Frontal cortex (tissue), 4 donors: ENCODE measurements at places on chromosomes 6 and 20. TPM values are rescaled to one million over a fixed set of nuclear protein-coding genes. Genes with fewer than 3 reads are reported as not detected.

DNA sequence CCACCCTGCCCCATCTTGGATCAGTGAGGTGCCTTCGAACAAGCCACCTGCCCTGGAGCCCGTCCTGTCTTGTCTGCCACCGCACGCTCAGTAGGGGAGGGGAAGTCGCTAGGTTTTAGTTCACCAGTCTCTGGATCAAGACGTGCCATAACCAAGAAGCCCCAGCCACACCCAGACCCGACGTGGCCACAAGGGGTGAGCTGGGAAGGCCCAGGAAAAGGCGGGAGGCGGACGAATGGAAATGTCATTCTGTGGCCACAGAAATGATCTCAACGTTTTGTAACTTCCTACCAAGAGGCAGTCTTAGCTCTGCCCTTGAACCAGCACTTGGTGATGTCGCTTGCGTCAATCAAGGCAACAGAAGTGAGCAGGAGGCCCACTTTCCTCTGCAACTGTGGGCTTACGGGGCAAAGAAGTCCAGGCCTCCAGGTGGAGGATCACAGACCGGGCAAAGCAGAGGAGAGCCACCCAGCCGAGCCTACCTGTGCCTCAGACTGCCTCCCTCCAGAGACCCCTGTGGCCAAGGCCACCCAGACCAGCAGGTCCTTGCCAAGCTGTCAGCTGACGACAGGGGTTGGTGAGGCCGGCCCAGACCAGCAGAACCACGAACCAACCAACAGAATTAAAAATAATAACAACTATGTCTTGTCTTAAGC, 14.5 kb downstream of the GMEB2 start:
- DNase-seq = no peak

DNA sequence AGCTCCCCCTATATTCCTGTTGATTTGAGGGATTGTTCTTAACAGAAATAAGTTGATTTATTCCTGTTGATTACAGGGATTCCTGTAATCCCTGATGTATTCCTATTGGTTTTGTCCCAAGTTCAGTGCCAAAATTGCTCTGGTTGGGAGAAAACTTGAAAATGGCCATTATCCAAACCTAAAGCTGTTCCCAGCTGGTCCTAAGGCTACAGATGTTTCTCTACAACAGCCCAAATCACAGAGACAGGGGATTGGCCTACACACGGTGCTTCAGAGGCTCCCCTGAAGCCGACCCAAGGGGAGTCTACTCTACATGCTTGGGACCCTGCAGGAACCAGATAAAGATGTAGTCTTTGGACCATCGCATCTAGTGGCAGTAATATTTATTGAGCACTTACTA, 99.0 kb upstream of the AKAP12 start:
- no peak for DNase-seq

RAET1L gene
- not detected for total RNA-seq

- DNase-seq = no peak
Observed at GRCh38 chr6:105600336-105601260, 197.7 kb upstream of the PREP start.

DNA sequence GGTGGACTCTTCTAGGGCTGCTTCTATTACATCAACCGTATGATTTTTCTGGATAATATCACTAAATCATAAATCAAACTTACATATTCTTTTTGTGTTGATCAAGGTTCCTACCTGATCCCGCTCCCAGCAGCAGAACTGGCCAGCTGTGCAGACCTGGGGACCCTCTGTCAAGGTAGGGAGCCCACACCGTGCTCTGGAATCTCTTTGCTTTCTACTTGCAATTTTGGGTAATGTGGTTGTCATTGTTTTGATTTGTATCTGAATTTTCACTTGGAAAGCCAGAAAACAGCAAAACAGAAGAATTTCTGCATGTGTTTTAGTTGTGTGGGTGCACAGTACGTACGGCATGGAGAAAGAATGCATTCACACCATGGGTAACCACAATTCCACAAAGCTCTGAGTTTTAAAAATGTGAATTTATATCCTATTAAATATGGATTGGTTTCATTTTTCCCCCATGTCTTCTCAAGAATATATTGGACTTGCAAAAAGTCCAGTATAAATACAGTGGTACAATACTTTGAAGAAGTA, 80.1 kb downstream of the ADGRG6 start:
- no peak for DNase-seq

ULBP2 gene
- 5.3 TPM for total RNA-seq

DNA sequence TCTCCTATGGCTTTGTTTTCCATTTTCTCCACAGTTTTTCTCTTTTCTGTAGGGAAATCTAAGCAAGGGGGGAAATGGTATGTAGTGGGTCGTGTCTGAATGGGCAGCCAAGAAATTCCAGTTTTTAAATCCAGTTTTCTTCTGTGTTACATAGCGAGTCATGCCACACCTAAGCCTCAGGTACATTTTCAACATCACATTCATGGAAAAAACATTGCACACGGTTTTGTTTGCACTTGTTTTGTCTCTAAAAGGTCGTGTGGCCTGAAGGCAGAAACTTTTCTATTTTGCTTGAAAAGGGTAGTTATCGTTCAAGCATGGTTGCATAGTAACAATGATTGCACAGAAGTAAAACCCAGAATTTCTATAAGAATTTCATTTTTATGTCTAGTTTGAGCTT, 70.5 kb downstream of the MOXD1 start:
- no peak for DNase-seq

DNA sequence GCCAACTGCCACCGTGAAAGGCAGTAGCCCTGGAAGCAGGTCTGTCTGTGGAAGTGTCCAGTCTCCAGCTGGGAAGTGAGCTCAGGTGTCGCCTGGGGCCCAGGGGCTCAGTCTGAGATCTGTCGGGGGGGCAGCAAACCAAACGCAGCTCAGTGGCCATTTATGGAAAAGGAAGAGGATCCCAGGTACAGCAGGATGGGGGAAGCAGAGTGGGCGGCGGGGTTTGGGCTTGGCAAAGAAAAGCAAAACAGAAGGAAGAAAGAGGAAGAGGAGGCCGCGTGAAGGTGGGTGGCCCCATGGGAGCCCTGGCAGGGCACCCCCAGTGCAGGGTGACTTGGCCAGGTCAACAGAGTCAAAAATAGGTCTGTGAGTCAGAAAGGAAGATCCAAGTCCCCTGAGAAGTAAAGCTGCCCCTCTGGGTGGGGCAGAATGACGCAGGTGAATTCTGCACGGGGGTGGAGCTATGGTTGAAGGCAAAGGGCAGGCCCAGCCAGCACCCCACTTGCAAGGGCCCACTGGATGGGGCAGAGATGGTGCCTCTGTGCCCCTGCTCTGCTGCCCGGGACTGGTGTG, 5.3 kb downstream of the PXDC1 start:
- DNase-seq = no peak

MRPL14 gene
- 41.2 TPM for total RNA-seq

DNA sequence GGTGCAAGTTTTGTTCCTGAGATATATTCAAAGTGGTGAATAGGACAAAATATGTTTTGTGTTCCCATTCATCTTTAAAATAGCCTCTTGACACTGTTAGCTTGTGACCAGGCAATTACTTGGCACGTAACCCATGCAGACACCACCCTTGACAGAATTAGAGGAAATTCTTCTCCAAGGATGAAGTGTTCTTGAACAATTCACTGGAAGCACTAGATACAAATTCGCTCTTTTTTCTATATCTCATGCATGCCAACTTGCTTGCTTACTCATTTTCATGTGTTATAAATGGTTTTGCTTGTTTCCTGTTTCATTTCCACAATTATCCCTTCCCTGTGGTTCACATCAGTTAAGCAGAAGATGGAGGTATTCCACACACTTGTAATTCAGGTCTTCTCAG, 105.2 kb upstream of the MAN1A1 start:
- no peak for DNase-seq

GRCh38 chr6:26431258-26432172, 8.8 kb upstream of the BTN3A3 start:
- no peak for DNase-seq

DNA sequence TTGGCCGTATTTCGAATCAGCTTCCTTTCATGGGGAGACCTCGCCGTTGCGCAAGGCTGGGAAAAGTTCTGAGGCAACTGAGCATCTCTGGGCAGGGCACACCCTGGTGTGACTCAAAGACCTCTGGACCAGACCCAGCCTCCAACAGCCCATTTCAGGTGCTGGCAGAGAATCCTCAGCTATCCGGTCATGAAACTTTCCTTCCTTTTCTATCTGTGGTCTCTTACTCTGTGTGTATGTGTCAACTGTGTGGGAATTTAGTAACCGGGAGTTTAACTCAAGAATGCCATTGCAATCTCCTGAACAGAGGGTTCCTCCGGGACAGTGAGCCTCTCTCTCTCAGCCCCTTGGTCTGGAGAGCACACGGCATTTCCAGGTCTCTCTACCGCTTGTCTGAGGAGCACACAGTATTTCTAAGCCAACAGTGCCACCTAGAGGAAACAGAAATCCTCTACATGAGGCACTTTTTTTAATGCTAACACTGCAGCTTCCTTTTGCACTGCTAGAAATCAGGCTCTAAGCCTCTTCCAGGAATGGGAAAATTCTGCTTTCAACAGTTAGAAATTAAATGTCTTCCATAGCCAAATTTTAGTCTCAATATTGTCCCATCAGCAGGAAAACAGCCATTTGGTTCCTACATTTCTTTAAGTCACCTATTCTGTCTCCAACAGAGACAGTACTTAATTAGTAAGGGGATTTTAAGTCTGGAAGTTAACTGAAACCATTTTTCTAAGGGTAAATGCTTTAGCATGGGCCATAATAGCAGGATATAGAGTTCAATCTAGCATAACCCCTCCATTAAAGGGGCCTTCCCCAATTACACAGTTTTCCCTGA, 32.7 kb downstream of the PLN start:
- DNase-seq = peak; percentile 10

DNA sequence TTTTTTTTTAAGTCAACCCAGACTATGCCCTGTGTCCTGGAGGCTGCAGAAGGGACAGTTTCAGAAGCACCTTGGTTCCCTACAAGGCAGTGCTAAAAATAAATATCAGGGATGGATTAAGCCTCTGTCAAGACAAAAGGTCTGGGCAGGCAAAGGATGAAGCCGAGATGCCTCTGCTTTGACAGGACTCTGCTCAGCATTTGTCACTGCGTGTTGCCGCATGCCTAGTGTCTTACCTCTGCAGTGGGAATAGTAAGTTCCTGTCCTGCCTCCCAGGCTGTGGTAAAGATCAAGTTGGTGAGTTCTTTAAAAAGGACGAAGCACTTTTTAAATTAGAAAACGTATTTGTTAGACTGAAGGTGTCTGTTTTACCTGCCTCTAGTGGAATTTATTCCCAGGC, 15.1 kb downstream of the AAR2 start:
- DNase-seq = no peak

MCM9 gene
- 6.9 TPM for total RNA-seq

DNA sequence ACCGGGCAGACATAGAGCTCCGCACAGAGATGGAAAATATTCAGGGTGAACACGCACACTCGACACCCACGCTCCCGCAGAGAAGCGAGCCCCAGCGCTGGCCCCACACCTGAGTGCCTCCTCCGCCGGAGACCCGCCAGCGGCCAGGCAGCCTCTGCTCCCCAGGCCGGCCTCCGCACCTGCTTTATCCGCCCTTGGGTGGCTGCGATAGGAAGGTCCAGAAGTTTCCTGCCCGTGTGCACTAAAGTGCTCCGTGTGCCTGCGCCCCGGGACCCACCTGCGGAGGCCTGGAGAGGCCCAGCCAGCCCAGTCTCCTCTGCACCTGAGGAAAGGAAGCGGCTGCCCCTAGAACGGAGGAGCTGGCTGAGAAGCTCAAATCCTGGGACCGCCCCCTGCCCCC, 10.8 kb upstream of the FOXC1 start:
- no peak for DNase-seq

MAFB gene
- 7.3 TPM for total RNA-seq

- DNase-seq = no peak
Observed at GRCh38 chr6:33700391-33701050, 11.0 kb downstream of the UQCC2 start.

GRCh38 chr20:49029203-49029602, 16.9 kb upstream of the CSE1L start:
- no peak for DNase-seq

- DNase-seq = no peak
Observed at GRCh38 chr6:112606656-112607435, 259.7 kb downstream of the RFPL4B start.

TP53TG5 gene
- total RNA-seq = not detected

- DNase-seq = no peak
Observed at GRCh38 chr20:60255866-60256265, 297.6 kb downstream of the CDH26 start.

CAPN11 gene
- not detected for total RNA-seq

GRCh38 chr20:57769756-57770155, 59.9 kb upstream of the PMEPA1 start:
- no peak for DNase-seq

DNA sequence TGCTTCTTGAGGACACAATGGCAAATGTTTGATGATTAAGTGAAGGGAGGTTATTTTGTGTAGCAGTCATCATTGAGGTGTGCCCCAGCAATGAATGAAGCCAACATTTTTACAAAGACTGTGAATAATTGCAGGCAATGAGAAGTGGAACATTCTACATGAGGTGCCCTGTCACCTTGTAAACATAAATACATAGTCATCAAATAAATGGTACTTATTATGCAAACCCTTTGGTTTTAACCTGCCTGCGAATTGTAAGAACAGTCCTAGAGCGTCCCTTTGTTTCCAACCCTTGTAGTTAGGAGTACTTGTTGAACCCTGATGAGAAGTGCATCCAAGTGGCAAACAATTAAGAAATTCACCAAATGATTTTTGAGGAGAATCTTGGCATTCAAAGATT, 7.1 kb upstream of the KIZ start:
- DNase-seq = no peak

IYD gene
- total RNA-seq = not detected

- no peak for DNase-seq
Observed at GRCh38 chr6:153023977-153024708, 21.6 kb upstream of the MTRF1L start.

- no peak for DNase-seq
Observed at GRCh38 chr6:154932515-154933027, 62.5 kb upstream of the TIAM2 start.

RSPH4A gene
- 1.6 TPM for total RNA-seq

CST5 gene
- total RNA-seq = not detected

GRCh38 chr6:13559968-13560650, 14.3 kb upstream of the SIRT5 start:
- DNase-seq = no peak

- no peak for DNase-seq
Observed at GRCh38 chr20:57773059-57773815, 63.4 kb upstream of the PMEPA1 start.

GRCh38 chr20:41524980-41525613, 93.1 kb downstream of the CHD6 start:
- peak; percentile 10 for DNase-seq

CUL9 gene
- total RNA-seq = 22.0 TPM

DNA sequence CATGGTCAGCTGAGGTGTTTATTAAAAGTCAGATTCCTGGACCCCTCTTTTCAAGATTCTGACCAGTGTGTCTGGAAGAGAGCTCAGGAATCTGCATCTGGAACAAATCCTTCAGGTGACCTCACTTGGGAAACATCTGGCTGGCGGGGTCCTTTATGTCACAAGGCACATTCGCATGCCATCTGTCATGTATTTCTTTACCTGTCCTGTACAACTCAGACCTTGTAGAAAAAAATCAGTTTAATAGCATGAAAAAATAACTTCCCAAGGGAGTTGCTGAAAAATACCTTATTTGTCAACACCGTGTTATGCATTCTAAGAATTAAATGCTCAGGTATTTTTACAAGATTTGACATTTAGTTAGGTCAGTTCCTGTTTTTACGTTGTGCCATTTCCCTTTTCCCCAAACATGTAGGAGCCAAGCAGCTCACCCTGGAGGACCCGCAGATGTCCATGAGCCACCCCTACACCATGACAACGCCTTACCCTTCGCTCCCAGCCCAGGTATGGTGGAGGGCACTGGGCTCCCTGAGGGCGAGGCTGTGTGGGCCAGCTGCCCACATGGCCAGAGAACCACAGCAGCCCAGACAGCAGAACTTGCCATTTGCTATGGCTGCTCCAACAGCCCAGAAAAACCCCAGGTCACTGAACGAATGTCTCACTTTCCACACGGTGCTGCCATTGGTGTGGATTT, 4.0 kb downstream of the IRF4 start:
- no peak for DNase-seq
